Activated CD8-positive, alpha-beta memory T cell treated with anti-CD3 and anti-CD28 coated beads for 24 hours (primary cell): ENCODE measurements at places on chromosomes 3 and 15.

DNA sequence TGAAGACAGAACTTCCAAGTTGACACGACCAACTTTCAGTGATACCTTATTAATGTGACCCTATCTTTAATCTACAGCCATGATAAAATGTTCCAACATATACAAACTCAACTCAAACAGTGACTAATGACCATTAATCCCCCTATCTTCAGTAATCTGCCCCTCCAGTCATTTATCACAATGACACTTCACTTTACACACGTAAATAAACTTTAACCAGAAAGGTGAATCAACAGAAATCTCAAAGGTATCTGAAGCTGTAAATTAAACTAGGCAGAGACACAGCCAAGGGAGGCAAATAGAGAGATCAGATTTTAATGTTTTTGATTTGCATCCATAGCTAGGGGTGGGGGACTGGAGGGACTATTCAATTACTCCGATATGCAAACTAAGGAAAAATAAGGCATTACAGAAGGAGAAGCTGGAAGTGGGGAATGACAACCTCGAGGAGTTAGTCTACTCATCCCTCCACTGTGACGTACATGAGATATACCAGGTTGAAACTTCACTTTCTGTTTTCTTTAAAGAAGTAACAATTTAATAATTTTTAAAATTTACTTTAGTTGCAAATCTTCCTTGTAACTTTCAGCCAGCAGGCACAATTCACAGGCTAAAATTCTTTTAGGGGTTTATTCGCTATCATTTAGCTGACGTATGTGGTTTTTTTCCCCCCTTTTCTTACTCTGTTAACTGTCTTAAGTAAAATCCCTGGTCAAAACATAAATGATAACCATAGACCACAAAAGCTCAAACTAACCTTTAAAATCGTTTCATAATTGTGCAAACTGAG is 751.0 kb downstream of the ROBO1 start:
- no peak for DNase-seq

GRCh38 chr3:69896095-69896494 is 103.4 kb upstream of the SAMMSON start:
- no peak for DNase-seq

GRCh38 chr15:65904301-65904700 is 35.0 kb downstream of the RAB11A start:
- no peak for DNase-seq

DNA sequence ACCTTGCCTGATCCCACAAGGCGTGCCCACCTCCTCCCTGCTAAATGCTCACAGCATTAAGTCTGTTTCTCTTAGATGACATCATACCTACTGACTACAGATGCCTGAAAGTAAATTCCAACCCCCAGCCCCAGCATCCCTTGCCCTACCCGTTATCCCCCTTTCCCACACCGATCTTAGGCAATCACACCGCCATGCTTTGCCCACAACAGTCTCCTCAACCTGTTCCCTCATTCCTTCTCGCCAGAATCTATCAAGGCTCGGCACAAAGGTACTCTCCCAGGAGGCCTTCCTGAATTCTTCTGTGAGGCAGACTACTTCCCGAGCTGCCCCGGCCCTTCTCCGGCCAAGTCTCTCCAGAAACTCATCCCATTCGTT is 789 bp upstream of the SEC61A1 start:
- no peak for DNase-seq

- DNase-seq, result no peak
Observed at GRCh38 chr15:67481680-67482079, 39.3 kb upstream of the C15orf61 start.

DNA sequence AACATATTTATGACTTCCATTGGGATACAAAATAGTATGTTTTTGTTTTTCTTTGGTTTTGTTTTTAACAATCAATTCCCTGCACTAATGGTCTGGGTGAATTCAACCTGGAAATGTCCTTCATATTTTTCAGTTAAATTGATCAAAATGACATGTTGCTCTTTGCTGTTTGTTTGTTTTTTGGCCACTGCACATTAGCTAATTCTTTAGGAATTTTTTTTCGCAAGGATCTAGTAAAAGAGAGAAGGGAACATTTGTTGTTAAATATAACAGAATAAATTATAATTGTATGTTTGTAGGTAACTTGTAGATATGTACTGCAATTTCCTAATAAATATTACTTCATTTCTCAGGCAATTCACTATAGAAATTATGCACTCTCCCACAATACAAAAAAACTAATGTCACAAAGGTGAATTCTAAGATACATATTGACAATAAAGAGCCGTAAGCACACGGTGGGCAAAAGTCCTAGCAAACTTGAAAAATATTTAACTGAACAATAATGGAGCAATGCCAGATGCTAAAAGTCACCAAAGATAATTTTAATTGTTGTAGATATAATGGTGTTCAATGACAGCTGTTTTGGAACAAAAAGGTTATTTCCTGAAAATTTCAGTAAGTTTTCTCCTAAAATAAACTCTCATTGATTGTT is 21.4 kb upstream of the PPARG start:
- no peak for DNase-seq

GRCh38 chr3:137764563-137765309 is 621 bp downstream of the SOX14 start:
- DNase-seq, result no peak

DNA sequence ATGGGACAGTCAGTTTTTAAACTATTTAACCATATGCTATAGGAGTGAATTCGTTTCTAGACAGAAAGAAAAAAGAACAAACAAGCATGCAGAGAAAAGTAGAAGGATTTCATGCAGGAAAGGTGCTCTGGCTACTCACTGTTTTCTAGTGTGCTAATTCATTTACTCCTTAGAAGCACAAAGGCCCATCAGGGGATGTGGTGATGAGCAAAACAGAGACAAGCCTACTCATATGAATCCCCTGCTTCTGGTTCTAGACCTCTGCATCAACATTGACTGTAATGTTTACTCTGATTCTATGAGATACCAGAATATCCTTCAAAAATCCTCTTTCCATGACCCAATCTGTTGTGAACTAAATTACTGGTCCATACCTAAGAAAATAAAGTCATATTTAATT is 801.9 kb downstream of the PLOD2 start:
- DNase-seq, result no peak

DNA sequence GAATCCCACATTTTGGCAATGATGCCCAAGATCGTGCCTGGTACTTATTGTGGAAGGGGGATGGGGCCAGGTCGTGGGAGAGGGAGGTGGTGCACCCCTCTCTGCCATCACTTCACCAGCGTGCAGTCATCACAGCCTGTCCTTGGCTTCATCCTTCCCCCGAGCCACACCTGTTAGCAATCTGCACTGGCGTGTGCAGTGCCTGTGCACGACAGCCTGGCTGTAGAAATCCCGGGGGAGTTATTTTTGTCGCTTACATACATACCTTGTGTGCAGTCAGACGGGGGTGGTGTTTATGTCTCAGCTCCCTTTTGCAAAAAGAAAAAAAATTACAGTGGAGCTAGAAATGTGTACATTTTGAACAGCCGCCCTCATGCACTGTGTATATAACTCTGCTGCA is 216.0 kb downstream of the TLE3 start:
- DNase-seq, result no peak

DNA sequence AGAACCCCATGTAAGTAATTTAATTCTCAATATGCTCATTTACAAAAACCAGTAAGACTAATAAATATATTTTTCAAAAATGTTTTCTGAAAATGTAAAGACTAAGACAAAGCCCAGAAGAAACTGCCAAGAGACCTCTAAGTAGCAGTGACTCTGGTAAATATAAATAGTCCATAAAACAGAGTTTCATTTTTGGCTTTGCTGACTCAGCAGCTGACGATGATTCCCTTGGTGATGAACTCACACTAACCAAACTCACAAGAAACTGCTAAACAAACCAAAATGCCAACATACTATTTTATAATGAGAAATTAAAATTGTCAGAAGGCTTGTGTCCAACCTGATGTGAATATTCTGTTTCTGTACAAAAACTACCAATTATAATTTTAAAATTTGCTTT is 31.5 kb upstream of the IMPG2 start:
- no peak for DNase-seq

- DNase-seq, result no peak
Observed at GRCh38 chr3:184873141-184873540, 61.2 kb downstream of the VPS8 start.

GRCh38 chr3:143902210-143902609 is 53.9 kb upstream of the SLC9A9 start:
- no peak for DNase-seq

- no peak for DNase-seq
Observed at GRCh38 chr3:45417930-45418847, 29.8 kb downstream of the LARS2 start.

GRCh38 chr15:86077070-86077469 is 2.6 kb upstream of the AGBL1 start:
- DNase-seq, result no peak

DNA sequence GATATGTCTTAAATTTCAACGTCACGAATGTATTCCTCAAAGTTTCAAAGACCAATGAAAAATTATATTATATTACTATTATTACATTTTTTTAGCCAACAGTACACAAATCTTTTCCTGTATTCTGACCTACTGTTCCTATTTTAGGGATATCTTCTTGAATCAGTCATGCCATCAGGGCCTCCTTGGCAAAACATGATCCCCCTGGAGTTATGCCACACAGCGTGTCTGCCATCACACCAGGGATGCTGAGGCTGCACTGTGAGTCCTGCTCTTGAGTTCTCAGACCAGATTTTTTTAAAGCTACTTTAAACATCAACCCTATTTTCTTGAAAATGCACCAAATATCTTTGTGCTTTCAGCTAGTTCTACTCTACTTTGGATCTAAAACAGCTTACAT is 425.9 kb upstream of the ZNF385D start:
- DNase-seq, result no peak

DNA sequence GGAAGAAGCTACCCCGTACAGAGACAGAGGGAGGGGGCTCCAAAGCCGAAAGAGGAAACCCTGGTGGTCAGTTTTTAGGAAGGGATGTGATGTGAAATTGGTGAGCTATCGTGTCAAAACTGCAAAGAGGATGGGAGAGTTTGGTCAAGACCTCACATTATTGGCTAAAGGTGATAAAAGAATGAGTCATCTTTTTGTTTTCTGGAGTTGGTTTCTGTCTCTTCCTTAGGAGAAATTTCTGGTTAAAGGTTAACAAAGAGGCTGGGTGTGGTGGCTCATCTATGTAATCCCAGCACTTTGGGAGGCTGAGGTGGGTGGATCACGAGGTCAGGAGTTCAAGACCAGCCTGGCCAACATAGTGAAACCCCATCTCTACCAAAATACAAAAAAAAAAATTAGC is 217.8 kb upstream of the CBLB start:
- DNase-seq, result no peak

DNA sequence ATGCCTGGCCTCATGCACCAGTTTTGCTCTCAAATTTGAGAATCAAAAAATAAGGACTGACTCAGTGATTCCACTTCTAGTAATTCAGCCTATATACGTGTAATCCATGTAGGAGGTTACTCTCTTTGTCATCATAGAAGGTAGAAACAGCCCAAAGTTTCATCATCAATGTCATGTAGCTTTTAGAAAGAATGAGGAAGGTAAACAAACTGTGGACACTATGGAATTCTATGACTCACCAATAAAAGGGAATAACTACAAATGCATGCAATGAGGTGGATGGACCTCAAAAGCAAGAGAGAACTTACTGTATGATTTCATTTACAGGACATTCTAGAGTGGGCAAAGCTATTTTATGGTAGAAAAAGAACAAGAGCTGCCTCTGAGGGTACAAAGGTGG is 93.2 kb upstream of the LRIG1 start:
- DNase-seq, result no peak

DNA sequence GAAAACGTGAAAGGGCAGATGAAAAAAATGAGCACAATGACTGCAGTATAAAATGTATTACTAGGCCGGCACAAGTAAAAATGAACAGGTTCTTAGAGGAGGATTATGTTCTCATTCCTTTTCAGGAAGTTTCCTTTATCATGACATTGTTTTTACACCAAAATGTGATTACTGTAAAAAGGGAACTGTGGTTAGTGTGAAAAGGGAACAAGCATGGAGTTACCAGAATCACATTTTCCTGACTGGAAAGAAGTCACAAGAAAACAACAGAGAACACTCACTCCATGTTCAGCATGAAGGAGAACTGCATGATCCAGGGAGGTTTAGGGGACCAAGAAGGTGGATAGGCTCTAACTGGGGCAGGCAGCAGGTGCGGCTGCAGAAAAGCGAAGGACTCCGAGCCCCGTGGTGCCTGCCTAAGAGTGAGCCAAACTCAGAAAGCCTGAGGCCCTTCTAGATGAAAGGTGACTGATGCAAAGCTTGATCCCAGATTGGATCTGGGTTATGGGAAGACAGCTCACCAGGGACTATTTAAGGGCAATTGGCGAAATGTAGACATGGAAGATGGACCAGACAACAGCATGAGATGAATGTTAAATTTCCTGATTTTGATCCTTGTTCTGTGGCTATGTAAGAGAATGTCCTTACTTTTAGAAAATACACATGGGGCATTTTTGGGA is 77.3 kb downstream of the CCR1 start:
- no peak for DNase-seq

DNA sequence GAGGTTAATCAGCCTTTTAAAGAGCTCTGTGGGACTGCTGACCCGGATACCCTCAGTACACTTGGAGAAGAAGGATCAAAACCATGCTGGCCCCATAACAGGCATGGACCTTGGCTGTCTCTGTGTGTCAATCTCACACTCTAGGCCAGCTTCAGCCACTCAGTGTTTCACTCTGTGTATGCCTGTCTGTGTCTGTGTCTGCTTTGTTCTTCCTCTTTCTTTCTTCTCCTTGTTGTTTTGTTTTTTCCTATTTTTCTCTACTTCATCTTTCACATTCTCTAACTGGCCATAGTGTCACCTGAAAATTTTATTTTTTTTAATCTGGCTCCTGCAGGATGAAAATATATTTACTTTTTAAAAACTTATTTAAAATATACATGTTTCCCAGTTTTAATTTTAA is 51.1 kb downstream of the SERP1 start:
- DNase-seq, result no peak
